ENCODE measurements at places on chromosomes 7 and 10.

DNA sequence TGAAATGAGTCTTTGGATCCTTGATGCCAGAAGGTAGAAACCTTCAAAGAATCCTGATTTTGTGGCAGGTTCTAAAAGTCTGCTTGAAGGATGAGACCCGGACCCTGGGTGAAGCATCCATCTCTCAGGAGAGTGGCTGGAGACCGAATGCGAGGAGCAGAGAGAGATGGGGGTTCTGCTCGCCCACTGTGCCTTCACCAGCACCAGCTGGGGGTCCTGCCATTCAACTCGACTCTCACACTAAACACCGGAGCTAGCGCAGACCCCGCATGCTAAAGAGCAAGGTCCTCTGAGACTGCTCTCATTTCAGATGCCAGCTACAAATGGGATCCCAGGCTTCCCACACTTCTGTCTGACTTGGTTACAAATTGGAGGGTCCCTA, 218.4 kb downstream of the GLRX3 start:
- DNase-seq = no peak

DNA sequence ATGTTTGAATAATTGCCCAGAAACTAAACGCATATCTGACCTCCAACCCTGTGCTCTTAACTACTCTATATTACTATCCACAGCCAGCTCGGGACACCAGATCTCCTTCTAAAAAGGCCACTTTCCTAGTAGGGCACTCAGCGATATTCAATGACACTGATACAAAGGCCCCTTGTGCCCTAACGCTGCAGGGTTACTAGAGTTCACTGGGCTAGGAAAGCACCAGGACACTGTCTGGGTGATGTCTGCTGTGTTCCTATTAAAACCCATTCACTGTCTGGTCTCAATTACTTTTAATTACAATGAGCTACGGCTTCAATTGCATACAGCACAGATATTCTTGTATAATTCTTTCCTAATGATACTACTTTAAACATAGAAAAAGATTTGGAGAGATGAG, 91.7 kb downstream of the SORCS1 start:
- no peak for DNase-seq

GRCh38 chr7:132193898-132194297, 382.4 kb downstream of the PLXNA4 start:
- DNase-seq = no peak

GRCh38 chr7:119825091-119825655, 447.8 kb upstream of the KCND2 start:
- DNase-seq = no peak

- no peak for DNase-seq
Observed at GRCh38 chr7:36367561-36368077, 22.0 kb upstream of the ANLN start.

DNA sequence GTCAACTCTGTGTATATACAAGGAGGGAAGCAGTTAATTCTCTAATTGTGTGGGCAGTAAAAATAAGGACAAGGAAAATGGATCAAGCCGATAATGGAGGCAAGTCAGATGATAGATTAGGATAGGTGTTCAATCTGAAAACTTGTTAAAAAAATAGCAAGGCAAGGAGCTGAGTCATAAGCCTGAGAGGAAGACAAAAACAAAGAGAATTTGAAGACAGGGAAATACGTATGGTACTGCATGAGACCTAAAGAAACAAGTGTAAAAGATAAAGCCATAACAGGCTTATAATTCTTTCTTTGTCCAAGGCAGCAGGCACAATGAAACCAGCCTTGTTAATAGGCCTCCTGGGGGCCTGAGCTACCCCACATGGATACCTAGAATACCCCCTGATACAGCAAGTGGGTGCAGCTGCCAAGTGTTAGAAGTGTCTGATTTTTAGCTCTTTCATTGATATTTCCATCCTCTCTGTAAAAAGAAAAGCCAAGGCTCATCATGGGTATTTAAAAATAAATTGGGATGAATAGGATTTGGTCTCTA, 1570.6 kb upstream of the LRRTM3 start:
- no peak for DNase-seq

DNA sequence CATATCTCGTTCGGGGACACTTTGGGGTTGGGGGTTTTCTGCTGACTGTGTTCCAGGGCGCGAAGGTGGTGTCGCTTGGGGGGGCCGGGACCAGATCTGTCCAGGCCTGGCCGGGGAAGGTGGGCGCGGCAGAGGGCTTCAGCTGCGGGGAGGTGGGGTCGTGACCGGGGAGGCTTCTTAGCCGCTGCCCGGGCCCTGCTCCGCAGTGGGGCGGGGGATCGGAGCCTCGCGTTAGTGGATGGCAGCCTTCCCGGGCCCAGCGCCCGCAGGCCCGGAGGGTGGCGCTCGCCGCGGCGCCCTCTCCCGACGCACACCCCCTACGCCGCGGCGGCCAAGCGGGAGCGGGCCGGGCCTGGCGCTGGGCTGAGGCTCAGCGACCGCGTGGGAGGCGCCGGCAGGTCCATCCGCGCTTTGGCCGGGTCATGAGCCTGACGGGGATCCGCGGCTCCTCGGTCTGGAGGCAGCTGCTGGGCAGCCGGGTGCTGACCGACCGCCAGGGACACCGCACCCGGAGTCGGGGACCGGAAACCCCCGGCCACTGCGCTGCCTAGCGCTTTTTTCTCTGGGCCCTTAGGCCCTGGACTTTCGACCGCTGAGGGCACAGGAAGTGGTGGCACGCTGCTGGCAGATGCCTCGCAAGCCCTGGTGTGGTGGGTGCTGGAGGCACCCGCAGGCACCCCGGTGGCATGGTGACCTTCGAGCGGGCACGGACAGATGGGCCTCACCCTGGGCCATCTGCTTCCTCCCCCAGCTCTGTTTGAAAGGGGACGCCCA, 1.2 kb downstream of the AGAP3 start:
- no peak for DNase-seq

GRCh38 chr10:15704581-15704968, 15.1 kb downstream of the ITGA8 start:
- no peak for DNase-seq

GRCh38 chr7:140326116-140326928, 72.0 kb downstream of the SLC37A3 start:
- peak; percentile 36 for DNase-seq
